Iris pigment epithelial cell (primary cell): ENCODE measurements at places on chromosomes 7 and 10.

GRCh38 chr7:95865716-95866371, 93.5 kb downstream of the DYNC1I1 start:
- peak; percentile 17 for DNase-seq

DNA sequence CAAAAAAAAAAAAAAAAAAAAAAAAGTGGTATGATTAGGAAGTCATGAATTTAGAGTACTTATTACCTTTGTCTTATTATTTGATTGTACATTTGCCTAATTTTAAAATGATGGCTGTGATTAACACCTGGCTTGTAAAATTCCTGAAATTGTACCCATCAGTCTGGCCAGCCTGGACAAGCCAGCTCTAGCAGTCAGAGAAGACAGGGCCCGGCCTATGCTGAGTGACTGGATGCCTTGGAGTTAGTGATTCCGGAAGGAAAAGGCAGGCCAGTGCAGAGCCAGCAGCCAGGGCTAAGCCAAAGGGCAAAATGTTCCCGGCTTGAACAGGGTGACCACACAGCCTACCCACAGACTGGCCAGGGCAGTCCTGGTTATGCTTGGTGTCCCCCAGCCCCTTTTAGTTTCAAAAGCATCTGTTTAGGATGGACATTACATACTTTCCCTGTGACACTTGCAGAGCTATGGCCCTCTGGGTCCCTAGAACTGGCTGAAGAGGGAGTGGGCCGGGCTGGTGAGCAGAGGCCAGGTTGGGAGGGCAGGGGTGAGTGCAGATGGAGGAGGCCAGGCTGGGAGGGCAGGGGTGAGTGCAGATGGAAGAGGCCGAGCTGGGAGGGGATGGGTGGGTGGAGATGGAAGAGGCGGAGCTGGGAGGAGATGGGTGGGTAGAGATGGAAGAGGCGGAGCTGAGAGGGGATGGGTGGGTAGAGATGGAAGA, 61.7 kb downstream of the PROSER2 start:
- no peak for DNase-seq

GRCh38 chr7:131879424-131879823, 323.0 kb upstream of the PODXL start:
- DNase-seq = no peak

- DNase-seq = no peak
These were observed 67.9 kb upstream of the SRRM3 start for GRCh38 chr7:76133839-76134238.

- DNase-seq = no peak
These were observed 48.0 kb upstream of the CYP2C9 start for GRCh38 chr10:94890264-94891022.

DNA sequence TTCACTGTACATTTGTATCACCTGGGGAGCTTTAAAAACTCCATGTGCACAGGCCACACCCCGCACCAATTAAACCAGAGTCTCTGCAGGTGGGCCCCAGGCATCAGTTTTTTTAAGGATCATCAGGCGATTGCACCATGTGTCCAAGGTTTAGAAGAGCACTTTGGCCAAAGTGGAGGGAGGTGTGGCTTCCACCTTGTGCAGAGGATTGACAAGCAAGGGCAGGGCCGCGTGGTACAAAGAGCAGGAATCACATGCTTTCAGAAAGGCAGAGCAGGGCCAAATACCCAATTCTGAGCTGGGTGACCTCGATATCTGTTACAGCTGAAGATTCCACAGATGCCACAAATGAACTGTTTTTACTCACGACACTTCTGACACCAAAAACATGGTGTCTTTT, 52.4 kb downstream of the NOC3L start:
- no peak for DNase-seq

GRCh38 chr7:21953781-21954180, 8.1 kb upstream of the CDCA7L start:
- peak; percentile 56 for DNase-seq

DNA sequence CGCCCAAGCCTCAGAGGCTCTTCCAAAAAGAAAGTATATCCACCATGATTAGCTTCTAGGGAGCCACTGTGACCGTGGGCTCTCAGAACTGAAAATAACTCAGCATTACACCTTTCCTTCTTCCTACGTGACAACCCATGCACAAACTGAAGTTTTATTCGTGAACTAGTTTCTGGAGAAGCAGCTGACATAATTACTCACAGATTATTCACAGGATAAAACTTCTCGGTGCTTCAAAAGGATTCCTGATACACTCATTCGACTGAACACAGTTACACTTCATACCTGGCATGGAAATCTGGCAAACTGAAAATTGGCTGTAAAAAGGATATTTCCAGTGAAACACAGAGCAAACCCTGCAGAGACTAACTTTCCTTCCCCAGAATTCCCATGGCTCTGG, 139.2 kb upstream of the PTER start:
- no peak for DNase-seq

DNA sequence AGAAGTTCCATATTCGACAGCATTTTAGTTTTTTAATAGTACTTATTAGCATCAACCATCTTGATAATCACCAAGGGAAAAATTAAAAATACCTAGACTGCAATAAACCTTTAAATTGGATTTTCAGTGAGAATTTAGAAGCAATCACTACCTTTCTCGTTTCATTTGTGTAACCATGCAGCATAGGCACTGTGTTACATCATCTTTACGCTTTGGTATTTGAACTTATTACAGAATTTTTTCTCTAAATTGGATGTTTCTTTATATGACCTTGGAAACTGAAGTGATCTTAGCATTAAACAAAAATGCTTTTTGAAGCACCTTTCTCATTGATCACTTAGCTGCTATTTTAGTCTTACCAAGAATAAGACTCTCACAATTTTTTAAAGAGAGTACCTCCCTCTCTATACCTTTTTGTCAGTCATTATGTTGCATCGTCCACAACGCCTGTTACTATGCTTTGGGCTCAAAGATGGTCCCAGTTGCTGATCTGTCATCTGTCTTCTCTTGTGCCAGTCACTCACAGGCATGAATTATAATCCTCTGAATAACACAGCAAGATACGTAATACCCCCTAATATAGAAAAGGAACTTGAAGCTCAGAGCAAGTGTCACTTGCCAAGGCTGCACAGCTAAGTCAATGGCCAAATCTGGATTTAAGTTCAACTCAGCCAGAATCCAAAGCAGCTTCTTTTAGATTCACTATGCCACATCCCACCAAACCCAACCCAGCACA, 19.6 kb upstream of the ASCC1 start:
- DNase-seq = no peak
